ENCODE measurements at places on chromosomes 7 and 10. TPM values are rescaled to one million over a fixed set of nuclear protein-coding genes. Genes with fewer than 3 reads are reported as not detected.

The TRIL gene
- total RNA-seq = 31.8 TPM

The AGR2 gene
- not detected for total RNA-seq

The IFIT1 gene
- total RNA-seq = 0.77 TPM

The SPDYE2B gene
- not detected for total RNA-seq

The NDUFA5 gene
- 39.0 TPM for total RNA-seq

The SORBS1 gene
- total RNA-seq = 3.7 TPM

The ANKRD2 gene
- 0.26 TPM for total RNA-seq

The TMEM229A gene
- total RNA-seq = not detected

The UPF2 gene
- 16.8 TPM for total RNA-seq

The SUN3 gene
- total RNA-seq = not detected

The DNAJC12 gene
- total RNA-seq = 1.3 TPM

The DHTKD1 gene
- 26.4 TPM for total RNA-seq

The RBP3 gene
- total RNA-seq = not detected

The MAGI2 gene
- total RNA-seq = 0.60 TPM

The ANKRD1 gene
- 92.0 TPM for total RNA-seq

The GTF2IRD2 gene
- 4.5 TPM for total RNA-seq

The ZNF37A gene
- total RNA-seq = 8.3 TPM

The PIP gene
- total RNA-seq = not detected

The ACSL5 gene
- total RNA-seq = 59.6 TPM

The INSYN2A gene
- not detected for total RNA-seq

The CNNM1 gene
- total RNA-seq = under 0.01 TPM

The FGFBP3 gene
- total RNA-seq = 0.43 TPM

The PDAP1 gene
- total RNA-seq = 22.3 TPM

The LOXL4 gene
- 0.17 TPM for total RNA-seq
